ENCODE measurements at places on chromosomes 12 and 14.
A peak's percentile ranks its signal among the peaks of the same experiment; 100 is the strongest.

- no peak for DNase-seq
Observed at GRCh38 chr14:37508503-37508902, 86.5 kb downstream of the FOXA1 start.

GRCh38 chr12:24045816-24046257 lies 96.4 kb upstream of the SOX5 start:
- DNase-seq = no peak

- DNase-seq = no peak
Observed at GRCh38 chr12:98372340-98373024, 142.9 kb upstream of the TMPO start.

DNA sequence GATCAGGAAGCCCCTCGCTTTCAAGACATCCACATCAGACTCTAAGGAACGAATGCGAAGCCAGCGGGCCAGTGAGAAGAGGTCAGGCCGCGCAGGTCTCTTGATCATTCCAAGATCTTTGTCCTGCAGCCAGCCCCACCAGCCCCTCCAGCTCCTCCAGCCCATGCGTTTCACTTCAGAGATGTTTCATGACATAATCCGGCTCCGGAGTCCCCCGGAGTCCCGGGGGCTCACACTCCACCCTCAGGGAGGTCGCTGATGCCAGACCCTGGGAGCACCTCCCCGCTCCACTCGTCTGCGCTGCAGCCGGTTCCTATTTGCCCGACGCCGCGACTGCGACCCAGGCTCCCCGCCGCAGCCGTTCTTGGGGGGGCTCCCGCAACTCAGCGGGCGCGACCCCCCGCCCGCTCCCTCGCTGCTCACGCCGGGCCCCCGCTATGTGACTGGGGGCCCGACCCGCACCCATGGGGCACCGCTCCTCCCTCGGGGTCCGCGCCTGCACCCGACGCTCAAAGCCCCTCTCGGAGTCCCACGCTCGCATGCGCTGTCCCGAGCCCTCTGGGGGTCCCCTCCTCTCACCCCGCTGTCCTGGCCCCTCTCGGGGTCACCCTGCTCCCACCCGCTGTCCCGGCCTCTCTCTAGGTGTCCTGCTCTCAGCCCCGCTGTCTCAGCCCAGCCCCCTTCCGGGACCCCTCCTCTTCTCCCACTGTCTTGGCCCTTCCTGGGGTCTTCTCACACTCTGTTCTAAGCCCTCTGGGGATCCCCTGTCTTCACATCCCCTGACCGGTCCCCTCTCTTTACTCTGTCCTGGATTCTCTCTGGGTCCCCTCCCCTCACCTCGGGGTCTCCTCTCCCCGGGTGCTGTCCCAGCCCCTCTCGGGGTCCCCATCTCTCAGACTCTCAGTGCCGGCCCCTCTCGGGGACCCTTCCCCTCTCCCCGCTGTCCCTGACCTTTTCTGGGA lies 1.1 kb downstream of the TAOK3 start:
- no peak for DNase-seq

- DNase-seq = no peak
Observed at GRCh38 chr14:29442696-29443095, 485.0 kb downstream of the PRKD1 start.

DNA sequence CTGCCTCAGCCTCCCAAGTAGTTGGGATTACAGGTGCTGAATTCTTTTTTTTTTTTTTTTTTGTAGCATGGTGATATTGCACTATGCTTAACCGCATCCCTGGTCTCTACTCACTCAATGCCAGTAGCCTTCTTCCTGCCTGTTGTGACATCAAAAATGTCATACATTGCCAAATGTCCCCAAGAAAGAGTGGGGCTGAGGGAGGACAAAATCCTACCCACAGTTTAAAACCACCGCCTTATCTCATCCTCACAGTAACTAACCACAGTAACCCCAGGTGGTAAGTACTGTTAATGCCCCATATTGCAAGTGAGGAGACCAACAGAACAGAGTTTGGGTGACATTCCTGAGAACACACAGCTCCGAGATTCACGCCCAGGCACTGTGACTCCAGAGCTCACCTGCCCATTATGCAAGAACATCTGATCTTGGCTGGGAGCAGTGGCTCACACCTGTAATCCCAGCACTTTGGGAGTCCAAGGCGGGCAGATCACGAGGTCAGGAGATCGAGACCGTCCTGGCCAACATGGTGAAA lies 19.6 kb downstream of the MORN3 start:
- no peak for DNase-seq

- no peak for DNase-seq
Observed at GRCh38 chr14:26097852-26098251, 500.0 kb downstream of the NOVA1 start.

DNA sequence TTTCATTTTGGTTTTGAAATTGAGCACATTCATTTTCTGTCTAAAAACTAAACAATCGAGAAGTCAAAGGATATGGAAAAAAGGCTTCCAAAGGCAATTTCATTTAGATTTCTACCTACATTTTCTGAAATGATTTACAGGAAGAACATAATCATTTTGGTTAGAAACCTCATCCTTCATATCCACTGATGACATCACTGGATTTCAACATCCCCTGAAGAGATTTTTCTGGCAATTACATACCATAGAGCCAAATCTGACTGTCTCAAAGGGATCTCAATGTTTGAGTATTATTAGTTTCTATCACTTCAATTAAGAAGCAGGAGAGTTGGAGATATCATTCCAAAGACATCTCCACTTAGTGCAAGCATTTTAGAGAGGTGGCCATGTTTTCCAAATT lies 137.8 kb downstream of the TTC7B start:
- DNase-seq = no peak

GRCh38 chr12:21676776-21677175 lies 19.1 kb upstream of the LDHB start:
- no peak for DNase-seq

DNA sequence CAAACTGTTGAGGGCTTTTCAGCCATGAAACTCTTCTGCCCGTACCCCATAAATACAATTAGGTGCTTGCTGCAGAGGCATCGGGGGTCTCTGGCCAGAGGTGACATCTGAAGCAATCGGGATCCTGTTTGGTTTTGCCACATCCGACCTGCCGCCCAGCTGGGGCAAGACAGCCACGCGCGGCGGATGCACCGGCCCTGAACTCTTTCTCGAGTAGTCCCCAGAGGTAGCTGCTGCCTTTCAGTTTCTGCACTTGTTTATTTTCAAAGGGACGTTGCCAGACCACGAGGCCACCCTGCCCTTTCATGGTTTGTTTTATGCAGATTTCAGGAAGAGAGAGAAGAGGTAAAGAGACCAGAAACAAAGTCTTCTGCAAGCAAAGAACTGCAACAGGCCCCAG lies 10.6 kb upstream of the MLXIP start:
- no peak for DNase-seq

- DNase-seq = peak; percentile 65
Observed at GRCh38 chr14:23062002-23062401, 4.7 kb upstream of the CDH24 start.

- DNase-seq = no peak
Observed at GRCh38 chr12:87344699-87345098, 684.5 kb downstream of the C12orf50 start.

- no peak for DNase-seq
Observed at GRCh38 chr14:55359307-55359706, 52.3 kb downstream of the ATG14 start.

GRCh38 chr12:110754101-110754793 lies 11.6 kb upstream of the PPP1CC start:
- no peak for DNase-seq

DNA sequence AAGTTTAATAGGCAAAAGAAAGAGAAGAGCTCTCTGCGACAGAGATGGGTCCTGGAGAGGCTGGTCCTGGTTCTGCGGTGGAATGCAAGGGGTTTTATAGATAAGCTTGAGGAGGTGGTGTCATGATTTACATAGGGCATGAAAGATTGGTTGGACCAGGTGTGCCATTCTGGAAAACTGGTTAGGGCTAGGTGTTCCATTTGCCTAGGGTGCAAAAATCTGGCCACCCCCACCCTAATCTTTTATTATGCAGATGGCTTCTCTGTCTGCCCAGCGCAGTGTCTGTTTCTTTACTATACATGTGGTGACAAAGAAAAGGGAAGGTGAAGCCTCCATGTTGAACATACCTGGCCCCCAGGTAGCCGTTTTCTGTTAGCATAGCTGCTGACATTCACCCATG lies 65.4 kb downstream of the ERC1 start:
- DNase-seq = peak; percentile 71

DNA sequence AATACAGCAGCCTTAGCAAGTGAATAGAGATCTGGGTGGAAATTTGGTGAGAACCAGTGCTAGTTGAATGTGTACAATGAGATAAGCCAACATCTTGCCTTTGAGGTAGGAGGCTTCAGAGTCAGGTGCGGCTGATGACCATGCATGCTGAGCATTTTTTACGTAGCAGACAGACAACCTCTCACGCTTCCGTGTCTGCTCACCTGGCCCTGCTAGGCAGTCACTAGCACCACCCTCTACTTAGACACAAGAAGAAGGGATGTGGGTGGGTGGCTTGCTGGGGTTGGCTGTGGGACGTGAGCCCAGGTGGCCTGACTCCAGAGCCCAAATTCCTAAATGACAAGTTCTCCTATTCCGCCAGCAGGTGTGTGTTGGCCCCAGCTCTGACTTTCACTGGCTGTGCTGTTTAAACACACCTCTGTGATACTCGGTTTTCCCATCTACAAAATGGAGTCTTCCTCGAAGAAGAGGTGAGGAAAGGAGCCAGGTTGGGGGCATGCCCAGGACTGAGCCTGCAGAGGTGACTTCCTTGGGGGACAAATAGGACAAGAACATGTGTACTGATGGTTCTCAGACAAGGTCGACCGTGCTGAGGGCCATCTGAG lies 57.8 kb upstream of the BCL11B start:
- no peak for DNase-seq

DNA sequence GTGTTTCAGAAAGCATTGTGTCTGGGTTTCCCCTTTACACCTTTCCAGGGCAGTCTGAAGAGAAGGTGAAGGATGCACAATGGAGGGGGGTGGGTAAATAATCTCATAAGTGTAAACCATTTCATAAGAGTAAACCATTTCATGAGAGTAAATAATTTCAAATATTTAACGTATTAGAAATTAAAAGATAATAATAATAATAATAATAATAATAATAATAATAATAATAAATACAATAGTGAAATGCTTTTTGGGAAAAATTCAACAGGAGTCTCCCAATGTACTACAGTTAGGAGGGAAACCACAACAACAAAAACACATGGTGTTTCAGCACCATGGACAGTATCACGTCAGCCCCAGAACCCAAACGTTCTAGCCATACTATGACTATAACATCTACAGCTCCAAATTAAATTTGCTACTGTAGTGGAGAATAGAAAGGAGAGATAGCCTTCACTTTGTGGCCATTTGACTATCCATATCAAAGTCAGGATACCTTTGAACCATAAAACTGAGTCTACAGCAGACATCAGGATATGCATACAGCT lies 691.8 kb downstream of the BCL11B start:
- peak; percentile 25 for DNase-seq

GRCh38 chr12:118185602-118186397 lies 49.9 kb downstream of the PEBP1 start:
- DNase-seq = no peak

DNA sequence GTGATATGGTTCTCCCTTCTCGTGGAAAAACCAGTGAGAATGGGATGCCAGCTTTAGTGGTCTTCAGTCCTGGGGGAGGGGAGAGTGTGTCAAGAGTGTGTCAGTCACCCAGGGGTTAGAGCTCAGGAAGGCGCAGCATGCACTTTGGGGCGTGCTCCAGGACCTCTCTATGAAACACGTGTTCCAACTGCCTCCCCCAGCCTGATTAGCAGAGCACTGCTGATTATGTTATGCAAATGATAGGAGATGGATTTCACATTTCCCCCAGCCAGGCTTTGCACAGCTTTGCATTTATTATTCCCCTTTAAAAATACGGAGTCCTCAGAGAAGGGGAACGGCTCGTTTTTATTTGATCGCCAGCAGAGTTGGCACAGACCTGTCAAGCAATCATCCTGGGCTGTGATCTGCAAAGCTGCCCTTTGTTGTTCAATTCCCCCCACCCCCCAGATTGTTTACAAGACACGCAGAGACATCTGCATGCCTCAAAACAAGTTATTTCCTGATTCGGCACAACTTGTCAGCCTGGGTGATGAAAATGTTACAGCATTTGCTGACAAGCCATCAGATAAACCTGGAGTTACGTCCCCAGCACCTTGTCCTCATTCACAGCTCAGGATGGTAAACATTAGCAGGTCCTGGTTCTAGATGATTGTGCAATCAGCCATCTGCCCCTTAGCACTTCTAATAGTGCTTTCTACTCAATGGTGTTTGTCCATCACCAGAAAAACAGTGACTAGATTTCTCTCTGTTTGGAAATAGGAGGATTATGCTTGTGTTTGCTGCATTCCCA lies 196.5 kb downstream of the NOVA1 start:
- DNase-seq = peak; percentile 26

DNA sequence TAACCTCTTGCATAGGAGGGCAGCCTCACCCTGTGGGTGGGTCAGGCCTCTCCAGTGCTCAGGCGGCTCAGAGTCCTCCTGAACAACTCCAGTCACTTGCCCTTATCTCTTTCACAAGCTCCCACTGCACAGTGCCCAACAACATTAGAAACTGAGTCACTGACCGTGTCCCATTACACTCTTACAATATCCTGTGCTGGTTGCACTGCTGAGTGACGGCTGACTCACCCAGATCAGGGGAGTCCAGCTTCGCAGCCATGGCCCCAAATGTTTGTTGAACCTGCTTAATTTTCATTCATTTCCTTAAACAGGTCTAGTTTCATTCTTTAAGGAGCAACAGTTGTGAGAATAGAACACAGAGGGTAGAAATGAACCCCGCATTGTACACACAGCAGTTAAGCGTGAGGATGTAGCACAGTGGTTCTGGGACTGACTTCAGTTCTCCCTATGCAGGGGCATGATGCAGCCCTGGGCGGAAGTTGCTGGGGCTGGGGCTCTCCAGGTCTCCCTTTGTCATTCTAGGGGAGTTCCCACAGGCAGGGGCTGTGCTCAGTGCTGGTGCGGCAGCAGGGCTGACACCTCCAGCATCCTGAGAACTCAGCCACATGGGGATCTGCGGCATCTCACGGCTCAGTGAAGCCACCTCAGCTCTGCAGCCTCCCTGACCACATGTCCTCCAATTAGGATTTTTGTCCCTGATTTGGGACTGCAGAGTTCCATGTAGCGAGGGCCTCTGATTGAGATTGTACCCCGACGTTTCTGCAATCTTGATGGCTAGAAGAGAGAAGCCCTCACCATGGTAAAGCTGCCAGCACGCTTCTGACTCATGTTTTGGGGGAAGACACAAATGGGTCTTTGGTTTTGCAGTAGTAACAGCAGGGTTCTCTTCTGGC lies 16.1 kb downstream of the GPR68 start:
- no peak for DNase-seq

- no peak for DNase-seq
Observed at GRCh38 chr14:72766296-72766695, 127.6 kb downstream of the DPF3 start.

All from T47D (cell line).